ENCODE measurements at places on chromosomes 2 and 18. TPM values are rescaled to one million over a fixed set of nuclear protein-coding genes. Genes with fewer than 3 reads are reported as not detected.

CHRND gene
- 7.1 TPM for total RNA-seq

PLA2R1 gene
- total RNA-seq = 5.3 TPM

SLC38A11 gene
- not detected for total RNA-seq

PDE1A gene
- 3.5 TPM for total RNA-seq

VWA3B gene
- total RNA-seq = not detected
